IMR-90 (cell line): ENCODE measurements at places on chromosomes 3 and 15. TPM values are rescaled to one million over a fixed set of nuclear protein-coding genes. Genes with fewer than 3 reads are reported as not detected.

GRCh38 chr15:63978511-63979261 lies 67.6 kb downstream of the DAPK2 start:
- H3K36me3 ChIP-seq = no peaks in the 10 kb centered on the region
- H3K4me3 ChIP-seq = no peak overlapping the region
- peaks cover 2% of the 10 kb centered on the region; the same call in 1 of the 2 replicates for H3K27me3 ChIP-seq
- no peak for DNase-seq
- H3K4me1 ChIP-seq = peaks cover 7% of the 10 kb centered on the region

- H3K4me1 ChIP-seq = peaks cover 4% of the 10 kb centered on the region; the same call in 1 of the 2 replicates
- H3K4me3 ChIP-seq = no peak overlapping the region
- DNase-seq = peak; percentile 89
- H3K27me3 ChIP-seq = no peaks in the 10 kb centered on the region
Measured at GRCh38 chr15:94206463-94207167, 24.7 kb upstream of the MCTP2 start.

GRCh38 chr15:63453186-63453905 lies 51.0 kb upstream of the USP3 start:
- no peaks in the 10 kb centered on the region for H3K36me3 ChIP-seq
- no peaks in the 10 kb centered on the region; the same call in 1 of the 2 replicates for H3K27me3 ChIP-seq
- H3K27ac ChIP-seq = no peak overlapping the region
- peaks cover 7% of the 10 kb centered on the region; the same call in 1 of the 2 replicates for H3K4me1 ChIP-seq
- H3K4me3 ChIP-seq = no peak overlapping the region

DNA sequence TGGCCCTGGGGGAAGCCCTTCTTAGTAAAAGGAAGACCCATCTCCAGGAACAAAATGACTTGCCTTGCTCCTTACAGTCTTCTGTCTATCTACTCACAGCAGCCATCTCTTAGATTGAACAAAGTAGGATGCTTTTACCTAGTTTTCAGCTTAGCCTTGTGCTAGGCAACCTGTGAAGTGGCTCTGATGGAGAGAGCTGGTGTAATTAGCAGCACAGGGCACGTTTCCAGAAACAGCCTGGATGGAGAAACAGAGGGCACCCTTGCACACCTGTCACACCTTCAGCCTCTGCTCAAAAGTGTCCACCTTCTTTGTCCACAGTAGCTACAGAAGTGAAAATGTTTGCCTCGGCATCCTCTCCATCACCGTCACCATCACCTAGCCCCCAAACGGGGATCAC lies 292.9 kb downstream of the RORA start:
- H3K27me3 ChIP-seq = no peaks in the 10 kb centered on the region
- H3K27ac ChIP-seq = no peak overlapping the region
- H3K4me1 ChIP-seq = peaks cover 2% of the 10 kb centered on the region
- DNase-seq = no peak

DNA sequence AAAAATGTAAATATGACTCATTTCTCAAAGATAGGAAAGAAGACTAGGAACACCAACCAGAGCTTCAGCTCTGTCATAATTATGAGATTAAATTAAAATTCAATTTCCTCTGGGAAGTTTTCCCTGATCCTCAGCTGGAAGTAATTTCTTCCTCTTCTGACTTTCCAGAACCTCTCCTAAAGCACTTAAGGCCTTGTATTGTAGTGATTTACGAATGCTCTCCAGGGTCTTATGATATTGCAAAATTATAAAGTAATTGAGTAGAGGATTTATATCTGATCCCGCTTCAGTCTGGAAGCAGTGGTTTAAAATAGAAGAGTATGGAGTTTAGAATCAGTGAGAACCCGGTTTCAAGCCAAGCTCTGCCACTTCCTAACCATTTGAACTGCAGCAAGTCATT lies 279.8 kb downstream of the ZPLD1 start:
- H3K36me3 ChIP-seq = no peaks in the 10 kb centered on the region
- H3K4me3 ChIP-seq = no peak overlapping the region
- DNase-seq = no peak
- no peaks in the 10 kb centered on the region for H3K4me1 ChIP-seq
- H3K27me3 ChIP-seq = no peaks in the 10 kb centered on the region

DNA sequence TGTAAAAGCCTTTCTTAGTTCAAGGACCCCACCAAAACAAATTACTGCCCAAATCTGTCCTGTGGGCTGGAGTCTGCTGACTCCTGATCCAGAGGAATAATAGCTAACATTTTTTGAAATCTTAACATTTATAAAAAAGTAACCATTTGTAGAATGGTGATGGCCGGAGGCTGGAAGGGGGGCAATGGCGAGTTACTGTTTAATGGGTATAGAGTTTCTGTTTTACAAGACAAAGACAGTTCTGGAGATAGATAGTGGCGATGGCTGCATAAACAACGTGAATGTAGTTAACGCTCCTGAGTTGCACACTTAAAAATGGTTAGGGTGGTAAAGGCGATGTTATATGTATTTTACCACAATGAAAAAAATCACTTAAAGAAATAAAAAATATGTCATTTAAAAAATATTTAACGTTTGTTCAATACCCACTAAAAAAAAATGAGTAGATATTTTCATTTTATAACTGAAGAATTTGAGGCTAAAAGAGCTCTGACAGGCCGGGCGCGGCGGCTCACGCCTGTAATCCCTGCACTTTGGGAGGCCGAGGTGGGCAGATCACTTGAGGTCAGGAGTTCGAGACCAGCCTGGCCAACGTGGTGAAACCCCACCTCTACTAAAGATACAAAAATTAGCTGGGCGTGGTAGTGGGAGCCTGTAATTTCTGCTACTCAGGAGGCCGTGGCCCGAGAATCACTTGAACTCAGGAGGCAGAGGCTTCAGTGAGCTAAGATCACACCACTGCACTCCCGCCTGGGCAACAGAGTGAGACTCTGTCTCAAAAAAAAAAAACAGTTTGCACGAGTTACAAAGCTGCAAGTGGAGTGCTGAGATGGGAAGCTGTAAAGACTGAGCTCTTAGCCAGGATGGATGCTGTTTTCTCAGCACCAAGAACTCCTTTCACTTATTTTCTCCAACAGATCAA lies 37.6 kb downstream of the IGF2BP2 start:
- H3K4me3 ChIP-seq = no peak overlapping the region
- no peak overlapping the region for H3K27ac ChIP-seq
- no peak for DNase-seq
- no peaks in the 10 kb centered on the region for H3K27me3 ChIP-seq

DNA sequence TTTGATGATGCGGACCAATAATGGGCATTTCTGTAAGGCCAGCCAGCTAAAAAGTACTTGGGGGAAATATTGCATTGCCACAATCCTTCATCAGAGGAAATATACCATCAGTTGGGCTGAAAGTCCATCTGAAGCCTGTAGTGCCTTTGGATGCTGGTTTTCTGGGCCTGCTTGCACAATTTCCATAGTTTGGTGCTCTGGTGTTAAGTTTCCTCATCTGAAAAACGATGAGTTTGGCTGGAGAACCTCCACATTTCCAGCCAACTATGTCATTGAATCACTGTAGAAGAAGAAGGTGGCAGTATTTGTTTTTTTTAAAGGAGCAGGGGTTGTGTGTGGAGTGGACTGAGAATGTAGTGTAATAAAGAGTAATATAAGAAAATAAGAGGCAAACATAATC lies 10.1 kb downstream of the CCNB2 start:
- DNase-seq = peak; percentile 49
- H3K36me3 ChIP-seq = peaks cover 10% of the 10 kb centered on the region
- no peak overlapping the region for H3K27ac ChIP-seq

DNA sequence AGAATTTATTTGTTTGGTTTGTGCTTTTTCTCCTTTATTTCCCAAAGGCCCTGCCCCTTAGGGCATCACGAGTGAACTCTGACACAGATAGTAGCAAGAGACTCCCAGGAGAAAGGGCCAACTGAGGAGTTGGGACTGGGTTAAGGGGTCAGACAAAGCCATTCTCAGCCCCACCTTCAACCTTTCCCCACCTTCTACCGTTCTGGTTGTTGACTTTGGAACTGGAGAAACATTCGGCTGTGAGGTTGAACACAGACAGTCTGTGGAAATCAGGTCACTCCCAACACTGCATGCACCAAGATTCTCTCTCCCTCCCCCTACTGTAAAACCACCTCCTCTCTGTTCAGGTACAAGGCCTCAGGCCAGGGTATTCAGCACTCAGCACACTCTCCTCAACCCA lies 3.9 kb upstream of the BDH1 start:
- H3K27me3 ChIP-seq = peaks cover 29% of the 10 kb centered on the region
- no peak for DNase-seq
- no peak overlapping the region for H3K4me3 ChIP-seq
- no peaks in the 10 kb centered on the region for H3K36me3 ChIP-seq
- no peaks in the 10 kb centered on the region for H3K4me1 ChIP-seq
- no peak overlapping the region for H3K27ac ChIP-seq

DNA sequence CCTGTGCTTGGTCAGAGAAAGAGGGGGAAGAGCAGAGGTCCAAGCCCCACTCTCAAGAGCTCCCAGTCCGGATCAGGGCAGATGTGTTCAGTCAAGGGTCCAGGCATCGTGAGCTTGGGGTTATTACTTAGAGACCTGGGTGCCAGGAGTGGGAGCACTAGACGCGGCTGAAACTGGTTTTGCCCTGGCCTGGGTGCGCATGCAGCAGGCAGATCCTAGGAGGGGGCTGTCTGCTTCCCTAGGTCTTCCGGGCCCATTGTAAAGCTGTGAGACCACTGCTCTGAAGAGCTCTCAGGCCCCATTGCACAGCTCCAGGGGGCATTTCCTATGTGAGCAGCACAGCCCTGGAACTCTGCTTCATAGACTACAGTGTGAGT lies 204.9 kb upstream of the LINGO1 start:
- no peak for DNase-seq
- peaks cover 64% of the 10 kb centered on the region for H3K27me3 ChIP-seq
- 0 out of 2 replicates have a peak, but pooled peaks cover 3% of the 10 kb centered on the region for H3K4me1 ChIP-seq
- H3K27ac ChIP-seq = no peak overlapping the region

DNA sequence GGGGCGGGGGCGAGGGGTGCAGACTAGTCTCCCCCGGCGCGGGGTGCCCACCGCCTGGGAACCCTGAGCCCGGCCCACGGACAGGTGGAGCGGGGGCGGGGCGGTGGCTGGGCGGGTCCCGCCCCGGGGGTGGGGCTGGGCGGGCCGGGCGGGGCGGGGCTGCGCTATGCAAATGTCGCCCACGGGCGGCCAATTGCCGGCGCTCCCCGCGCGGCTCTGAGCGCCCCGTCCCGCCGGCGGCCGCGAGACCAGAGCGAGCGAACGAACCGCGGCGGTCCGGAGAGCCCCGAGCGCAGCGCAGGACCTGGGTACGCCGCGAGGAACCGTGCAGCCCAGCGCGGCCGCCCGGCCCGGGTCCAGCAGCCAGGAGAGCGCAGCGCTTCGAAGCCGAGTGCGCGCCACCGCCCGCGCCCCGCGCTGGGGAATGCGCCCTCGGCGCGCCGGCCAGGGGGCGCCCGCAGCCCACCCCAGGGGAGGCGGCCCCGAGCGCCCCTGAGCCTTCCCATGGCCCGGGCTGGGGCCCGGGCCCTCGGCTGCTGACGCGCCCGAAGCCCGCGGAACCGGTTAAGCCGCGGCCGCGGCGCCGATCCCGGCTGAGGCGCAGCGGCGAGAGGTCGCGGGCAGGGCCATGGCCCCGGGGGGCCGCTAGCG lies at the start of gene SEMA3F:
TSS of gene SEMA3F (plus strand) at position 485 of the 651 bp plus-strand sequence. CDS start 4,299 bp downstream, outside the sequence.
- H3K4me1 ChIP-seq = peaks cover 22% of the 10 kb centered on the region
- 0 out of 2 replicates have a peak, but pooled peaks cover 1% of the 10 kb centered on the region for H3K36me3 ChIP-seq
- H3K27ac ChIP-seq = peak within 1 kb of the TSS; percentile 15; the same call in 1 of the 2 replicates
- peak within 1 kb of the TSS; percentile 45 for H3K4me3 ChIP-seq
- peaks cover 7% of the 10 kb centered on the region; the same call in 1 of the 2 replicates for H3K27me3 ChIP-seq

DNA sequence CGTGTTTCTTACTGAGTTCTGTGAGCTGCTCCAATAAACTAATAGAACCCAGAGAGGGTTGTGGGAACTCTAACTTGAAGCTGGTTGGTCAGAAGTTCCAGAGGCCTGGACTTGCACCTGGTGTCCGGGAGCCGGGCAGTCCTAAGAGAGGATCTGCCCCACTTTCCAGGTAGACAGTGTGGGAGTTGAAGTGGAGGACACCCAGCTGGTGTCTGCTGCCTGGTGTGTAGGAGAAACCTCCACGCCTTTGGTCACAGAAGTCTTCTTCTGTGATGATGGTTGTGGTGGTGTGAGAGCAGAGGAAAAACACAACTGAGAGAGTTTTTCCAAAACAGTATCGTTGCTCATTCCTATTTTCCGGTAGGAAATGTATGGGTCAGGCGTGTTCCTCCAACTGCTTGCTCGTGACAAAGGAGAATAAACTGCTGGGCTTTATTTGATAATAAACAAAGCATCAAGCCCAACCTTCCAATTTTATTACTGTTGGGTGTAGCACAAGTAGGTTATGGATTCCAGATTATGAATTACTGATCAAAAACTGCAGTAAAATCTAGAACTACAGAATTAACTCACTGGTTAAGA lies 137.0 kb downstream of the KLF13 start:
- H3K36me3 ChIP-seq = no peaks in the 10 kb centered on the region
- DNase-seq = no peak
- no peak overlapping the region for H3K4me3 ChIP-seq
- no peak overlapping the region for H3K27ac ChIP-seq
- peaks cover 2% of the 10 kb centered on the region for H3K4me1 ChIP-seq

DNA sequence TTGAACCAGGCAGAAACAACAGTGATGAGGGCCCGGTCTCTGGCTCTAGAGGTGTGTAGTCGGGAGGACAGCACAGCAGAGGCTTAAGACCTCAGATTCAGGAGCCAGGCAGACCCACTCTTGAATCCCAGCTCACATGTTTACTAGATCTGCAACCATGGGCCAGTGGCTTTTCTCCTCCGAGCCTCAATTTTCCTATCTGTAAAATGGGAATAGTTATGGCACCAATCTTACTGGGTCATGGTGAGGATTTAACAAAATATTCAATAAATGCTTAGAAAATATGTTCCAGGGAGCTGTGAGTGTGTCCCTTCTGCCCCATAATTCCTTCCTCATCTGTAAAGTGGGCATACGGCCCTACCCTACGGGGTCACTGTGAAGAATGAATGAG lies 506.9 kb downstream of the SHQ1 start:
- H3K27me3 ChIP-seq = no peaks in the 10 kb centered on the region
- H3K27ac ChIP-seq = no peak overlapping the region
- peaks cover 15% of the 10 kb centered on the region for H3K4me1 ChIP-seq
- no peaks in the 10 kb centered on the region for H3K36me3 ChIP-seq
- H3K4me3 ChIP-seq = no peak overlapping the region

GRCh38 chr3:123936400-123936799 lies 24.6 kb downstream of the CCDC14 start:
- no peak for DNase-seq
- H3K27me3 ChIP-seq = no peaks in the 10 kb centered on the region
- H3K36me3 ChIP-seq = peaks cover 11% of the 10 kb centered on the region

- no peak for DNase-seq
- no peak overlapping the region for H3K4me3 ChIP-seq
- no peak overlapping the region for H3K27ac ChIP-seq
- H3K4me1 ChIP-seq = peaks cover 9% of the 10 kb centered on the region; the same call in 1 of the 2 replicates
- H3K27me3 ChIP-seq = peaks cover 38% of the 10 kb centered on the region
Measured at GRCh38 chr3:138440121-138440521, 5.7 kb downstream of the ESYT3 start.

Gene ECE2
- total RNA-seq = not detected in 2 replicates

Gene LRTM1
- total RNA-seq = not detected in 2 replicates

Gene CLSTN2
- under 0.01 TPM in 2 replicates for total RNA-seq

Gene CCK
- total RNA-seq = not detected in 2 replicates

Gene PAQR5
- total RNA-seq = 2.7 and 3.3 TPM in 2 replicates

Gene SPINK8
- total RNA-seq = not detected in 2 replicates

Gene FANCD2OS
- total RNA-seq = not detected in 2 replicates

Gene OIP5
- 4.1 and 7.5 TPM in 2 replicates for total RNA-seq

Gene CPNE4
- total RNA-seq = not detected in 2 replicates

Gene SAMD7
- total RNA-seq = not detected in 2 replicates
